NCI-H748 treated with DMSO at 0.1 percent for 48 hours (cell line): ENCODE measurements at places on chromosomes 13 and 19.

GRCh38 chr19:5671600-5671999 lies 8.7 kb downstream of the MICOS13 start:
- no peak for DNase-seq

GRCh38 chr19:5106971-5107370 lies 138.1 kb downstream of the KDM4B start:
- DNase-seq: no peak

- no peak for DNase-seq
Measured at GRCh38 chr13:99346335-99347042, 39.3 kb upstream of the GPR183 start.

DNA sequence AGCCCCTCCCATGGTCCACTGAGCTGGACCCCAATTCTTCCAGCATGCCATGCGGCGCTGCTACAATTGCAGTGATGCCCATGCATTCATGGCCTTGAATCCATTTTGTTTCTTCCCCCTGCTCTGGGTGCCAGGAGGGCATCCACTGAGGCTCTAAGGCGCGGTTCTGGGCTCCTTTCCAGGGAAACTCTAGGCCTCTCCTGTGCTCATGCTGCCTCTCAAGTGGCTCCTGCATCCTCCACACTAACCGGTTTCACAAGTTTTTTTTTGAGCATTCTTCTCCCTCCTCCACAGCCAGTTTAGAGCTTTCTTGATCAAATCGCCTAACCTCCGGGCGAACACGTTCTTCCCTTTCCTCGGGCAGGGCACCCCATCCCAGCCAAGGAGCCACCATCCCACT lies 69.1 kb upstream of the FLT1 start:
- no peak for DNase-seq

- no peak for DNase-seq
Measured at GRCh38 chr13:66036636-66037035, 1193.5 kb downstream of the PCDH9 start.

DNA sequence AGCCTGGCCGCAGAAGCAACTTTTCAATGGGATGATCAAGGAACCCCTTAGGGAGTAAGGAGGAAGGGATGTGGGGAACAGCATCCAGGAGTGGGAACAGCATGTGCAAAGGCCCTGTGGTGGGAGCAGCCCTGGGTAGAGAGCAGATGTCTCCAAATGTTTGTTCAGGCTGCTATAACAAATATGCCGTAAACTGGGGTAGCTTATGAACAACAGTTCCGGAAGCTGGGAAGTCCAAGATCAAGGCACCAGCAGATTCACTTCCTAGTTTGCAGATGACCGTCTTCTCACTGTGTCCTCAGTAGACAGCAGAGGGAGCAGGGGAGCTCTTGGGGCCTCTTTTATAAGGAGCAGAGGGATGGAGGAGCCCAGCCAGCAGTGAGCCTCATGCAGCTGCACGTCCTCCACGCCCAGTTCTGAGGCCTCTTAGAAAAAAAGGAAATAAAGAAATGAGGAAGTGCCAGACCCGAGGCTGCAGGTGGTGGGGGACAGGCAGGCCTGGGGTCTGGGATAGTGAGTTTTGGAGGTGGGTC lies 4.2 kb upstream of the LRRC25 start:
- DNase-seq: no peak

DNA sequence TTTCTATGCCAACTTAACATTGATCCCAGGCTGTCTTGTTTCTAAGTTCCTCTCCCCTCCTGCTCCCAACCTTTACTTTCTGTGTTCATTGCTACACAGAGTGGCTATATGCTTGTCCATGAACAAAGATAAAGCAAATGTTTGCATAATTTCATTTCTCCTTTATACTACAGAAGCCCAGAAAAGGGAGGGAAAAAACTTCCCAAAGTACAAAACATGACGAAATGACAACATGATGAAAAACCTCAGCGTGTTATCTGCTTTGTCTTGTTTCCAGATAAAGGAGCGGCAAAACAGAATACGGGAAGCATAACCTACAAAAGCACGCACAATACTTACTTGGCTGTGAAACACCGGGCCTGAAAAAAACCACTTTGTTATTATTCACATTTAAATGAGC lies 336.8 kb downstream of the DNAJC15 start:
- DNase-seq: no peak

GRCh38 chr19:3798137-3798536 lies 12.0 kb upstream of the MATK start:
- no peak for DNase-seq

DNA sequence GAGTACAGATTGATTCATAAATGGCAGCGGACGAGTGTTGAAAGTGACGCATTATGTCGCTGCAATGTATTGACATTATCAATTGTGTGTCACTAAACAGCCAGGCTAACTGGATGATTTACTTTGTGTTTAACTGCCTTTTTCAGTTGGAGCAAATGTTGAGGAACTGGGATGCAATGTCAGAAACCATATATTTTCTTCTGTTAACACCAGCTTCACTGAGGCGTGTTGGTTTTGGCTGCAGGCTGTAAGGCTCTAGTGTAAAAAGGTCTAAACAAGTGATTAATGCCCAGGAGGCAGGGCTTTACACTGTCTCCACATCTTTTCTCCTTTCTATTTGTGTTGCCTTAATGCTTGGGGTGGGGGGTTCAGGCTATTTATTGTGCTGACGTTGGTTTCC lies 80.1 kb downstream of the GGACT start:
- peak; percentile 97 for DNase-seq

DNA sequence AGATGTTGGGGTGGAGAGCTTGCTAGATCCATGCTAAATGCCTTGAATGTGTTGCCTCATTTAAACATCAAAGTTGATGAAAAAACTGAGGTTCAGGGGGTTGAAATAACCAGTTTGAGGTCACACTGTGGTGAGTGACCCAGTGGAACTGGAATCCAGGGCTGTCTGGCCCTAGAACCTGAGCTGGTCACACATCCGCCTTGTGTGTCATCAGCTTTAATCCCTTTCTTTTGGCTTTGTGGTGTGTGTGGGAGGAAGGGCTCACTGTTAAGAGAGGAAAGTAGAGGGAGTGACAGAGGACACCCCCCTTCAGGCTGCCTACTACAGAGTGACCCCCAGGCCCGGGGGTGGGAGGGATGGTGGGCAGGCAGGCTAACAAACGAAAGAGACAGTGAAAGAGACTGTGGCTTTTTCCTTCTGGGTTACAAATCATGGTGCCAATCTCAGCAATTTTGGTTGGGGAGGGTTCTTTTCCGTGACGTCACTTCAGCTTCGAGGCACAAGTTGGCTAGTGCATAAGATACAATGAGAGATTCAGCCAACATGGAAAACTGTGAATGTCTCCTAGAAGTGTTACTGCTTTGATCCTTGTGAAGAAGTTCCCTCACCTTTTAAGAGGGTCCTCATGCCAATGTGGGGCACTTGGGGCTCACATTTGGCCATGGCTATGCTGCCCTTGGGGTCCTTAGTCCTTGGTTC lies 164.9 kb downstream of the DLEU7 start:
- no peak for DNase-seq

DNA sequence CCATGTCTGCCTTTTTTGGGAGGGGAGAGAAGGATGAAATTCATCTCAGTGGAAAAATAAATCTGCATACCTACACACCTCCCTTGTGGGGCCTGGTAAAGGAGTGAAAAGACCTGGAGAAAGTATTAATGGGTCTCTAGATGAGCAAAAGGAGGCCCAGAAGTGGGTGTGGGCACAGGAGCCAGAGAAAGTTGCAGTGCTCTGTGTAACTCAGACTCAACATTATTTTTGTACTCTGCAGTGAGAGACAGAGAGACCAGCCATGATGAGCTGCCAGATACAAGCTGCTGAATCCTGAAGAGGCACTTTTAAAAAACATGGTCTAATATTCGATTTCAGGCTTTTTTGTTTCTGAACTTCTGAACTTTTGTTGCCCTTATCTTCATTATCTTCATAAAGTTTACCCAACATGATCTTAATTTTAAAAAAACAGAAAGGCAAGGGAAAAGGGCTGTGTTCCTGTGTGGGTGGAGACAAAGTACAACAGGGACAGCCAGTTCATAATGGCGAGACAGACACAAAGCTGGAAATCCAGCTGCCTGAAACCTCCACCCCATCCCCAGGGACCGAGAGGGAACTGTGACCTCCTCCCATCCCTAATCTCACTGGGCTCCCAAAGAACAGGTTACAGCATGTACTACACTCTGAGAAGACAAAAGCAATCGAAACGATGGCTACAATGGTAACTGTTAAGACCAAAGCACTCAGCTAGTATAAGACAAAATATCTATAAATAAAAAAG lies 77.2 kb downstream of the KLF12 start:
- no peak for DNase-seq

GRCh38 chr19:17060802-17061201 lies 14.4 kb downstream of the HAUS8 start:
- DNase-seq: no peak

GRCh38 chr19:39923862-39924261 lies 10.6 kb downstream of the FCGBP start:
- no peak for DNase-seq

DNA sequence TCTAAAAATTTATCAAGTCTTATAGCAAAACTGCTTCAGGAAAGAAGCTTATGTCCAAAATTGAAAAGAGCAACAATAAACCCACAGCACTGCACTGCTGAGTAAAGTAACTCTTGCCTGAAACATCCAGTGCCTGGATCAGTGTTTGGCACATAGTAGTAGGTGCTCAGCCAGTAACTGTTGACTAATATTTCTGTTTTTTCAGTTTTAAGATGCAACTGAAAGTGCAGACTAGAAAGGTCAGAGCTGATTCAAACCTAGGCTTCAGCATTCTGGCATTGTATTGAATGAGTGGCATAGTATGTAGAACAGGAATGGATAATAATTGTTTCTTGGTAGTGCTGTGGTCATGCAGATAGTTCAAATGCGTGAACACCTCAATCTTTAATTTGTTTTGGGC lies 67.6 kb downstream of the UBL3 start:
- no peak for DNase-seq

DNA sequence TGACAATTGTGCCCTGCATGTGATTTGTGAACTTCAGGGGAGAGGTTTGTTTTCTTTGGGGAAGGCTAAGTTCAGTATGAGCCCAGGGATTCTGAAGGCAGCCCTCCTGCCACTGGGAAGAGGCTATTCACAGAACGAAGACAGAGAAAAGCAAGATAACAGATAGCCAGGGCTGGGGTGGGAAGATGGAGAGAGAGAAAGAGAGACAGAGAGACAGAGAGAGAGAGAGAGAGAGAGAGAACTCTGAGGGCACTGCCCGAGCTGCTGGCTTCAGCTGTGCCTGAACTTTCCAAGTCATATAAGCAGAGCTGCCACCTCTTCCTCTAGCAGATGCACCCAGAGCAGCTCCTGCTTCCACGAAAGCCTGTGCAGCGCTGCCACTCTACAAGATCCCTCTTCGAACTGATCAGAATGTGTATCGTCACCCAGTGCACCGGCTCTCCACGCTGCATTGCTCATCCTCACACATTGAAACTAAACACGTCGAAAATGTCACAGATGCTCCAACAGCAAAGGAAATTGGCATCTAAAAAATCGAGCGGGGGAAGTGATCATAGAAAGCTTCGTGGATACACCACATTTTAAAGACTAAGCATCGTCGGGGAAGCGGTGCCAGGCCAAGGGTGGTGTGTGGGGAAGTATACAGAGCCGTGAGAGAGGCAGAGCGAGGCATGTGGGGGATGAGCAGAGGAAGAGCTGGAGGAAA lies 81.8 kb upstream of the SIAH3 start:
- no peak for DNase-seq

- DNase-seq: no peak
Measured at GRCh38 chr13:35252536-35253205, 223.8 kb downstream of the MAB21L1 start.

- no peak for DNase-seq
Measured at GRCh38 chr19:3125900-3126524, 9.8 kb upstream of the GNA15 start.

DNA sequence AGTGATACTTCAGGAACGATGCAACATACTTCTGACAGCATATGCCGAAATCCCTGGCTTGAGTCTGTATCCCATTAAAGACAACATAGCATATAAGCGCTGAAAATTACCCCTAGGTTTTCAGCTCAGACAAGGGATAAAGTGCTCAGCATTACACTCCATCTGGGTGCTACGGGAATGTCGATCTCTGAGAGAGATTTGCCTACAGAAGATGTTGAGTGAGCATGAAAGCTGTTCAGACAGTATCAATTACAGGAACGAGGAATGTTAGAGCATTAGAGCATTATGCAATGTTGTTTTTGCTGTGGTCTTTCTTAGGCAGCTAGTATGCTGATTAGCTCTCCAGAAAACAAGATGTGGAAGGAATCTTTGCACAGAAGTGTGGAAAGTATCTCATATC lies 484.5 kb downstream of the LIG4 start:
- no peak for DNase-seq

DNA sequence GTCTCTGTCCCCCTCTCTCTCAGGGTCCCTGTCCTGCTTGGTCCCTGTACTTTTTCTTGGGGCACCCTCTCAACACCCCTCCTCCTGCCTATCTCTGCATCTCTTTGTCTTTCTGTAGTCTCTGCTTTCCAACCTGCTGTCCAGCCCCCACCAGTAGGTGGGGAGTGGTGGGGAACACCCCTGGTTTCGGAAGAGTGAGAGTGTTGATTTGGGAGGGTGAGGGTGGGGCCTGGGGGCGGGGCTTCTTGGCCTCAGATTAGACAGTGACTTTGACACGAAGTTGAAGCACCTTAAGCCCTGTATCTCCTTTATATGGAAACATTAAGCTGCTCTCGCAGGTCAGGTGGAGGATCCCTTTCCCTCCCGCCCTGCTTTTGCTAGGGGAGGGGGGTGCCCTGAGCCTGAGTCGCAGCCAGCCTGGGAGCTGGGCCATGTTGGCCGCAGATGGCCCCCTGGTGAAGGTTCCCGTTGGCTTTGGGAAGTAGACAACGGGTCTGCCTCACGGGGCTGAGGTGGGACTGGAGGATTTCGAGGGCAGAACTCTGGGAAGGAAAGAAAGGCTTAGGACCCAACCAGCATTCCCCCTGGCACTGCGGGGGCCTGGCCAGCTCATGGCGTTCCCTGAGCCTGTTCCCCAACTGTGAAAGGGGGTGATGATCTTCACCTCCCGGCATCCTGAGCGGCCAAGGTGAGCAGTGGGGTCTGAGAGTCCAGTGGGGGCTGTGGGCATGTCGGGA lies at the start of gene KCNJ14:
Gene KCNJ14, plus strand, starts transcription at position 404 of the 737 bp plus-strand sequence. CDS start 6,151 bp downstream, outside the sequence.
- DNase-seq: no peak

DNA sequence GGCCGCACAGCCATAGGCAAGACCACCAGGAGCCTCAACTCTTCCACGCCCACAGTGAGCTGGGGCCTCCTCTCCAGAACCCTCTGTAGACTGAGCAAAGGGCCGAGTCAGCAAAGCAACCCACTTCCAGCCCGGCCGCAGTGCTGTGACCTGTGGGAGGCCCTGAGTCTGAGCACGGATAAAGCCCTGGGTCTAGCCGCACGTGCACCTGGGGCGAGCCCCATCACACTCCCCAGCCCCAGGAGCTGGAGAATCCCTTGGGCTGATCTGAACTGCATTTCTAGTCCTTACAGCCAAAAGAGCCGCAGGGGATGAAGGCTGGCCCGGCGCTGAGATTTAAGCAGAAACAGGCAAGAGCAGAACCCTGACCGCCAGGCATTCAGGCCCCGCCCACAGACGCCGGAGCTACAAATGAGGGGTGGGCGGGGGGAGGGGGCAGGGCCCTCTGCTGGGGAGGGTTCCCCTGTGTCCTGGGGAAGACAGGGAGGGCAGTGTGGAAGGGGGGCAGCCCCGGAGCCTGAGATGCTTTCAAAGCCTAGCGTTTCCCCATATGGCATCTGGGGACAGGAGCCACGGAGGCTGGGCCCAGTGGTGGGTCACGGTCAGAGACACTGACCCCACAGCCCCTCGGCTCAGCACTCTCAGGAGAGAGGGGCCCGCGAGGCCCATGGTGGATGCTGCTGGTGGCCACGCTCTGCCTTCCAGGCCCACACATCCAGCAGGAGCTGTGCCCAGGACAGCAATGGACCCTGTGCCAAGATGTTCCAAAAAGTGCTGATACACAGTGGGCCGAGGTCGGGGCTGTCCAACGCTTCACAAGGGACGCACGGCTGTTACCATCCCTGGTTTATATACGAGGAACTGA lies 4.9 kb downstream of the TMEM259 start:
- DNase-seq: no peak

GRCh38 chr13:28559636-28560259 lies 64.8 kb upstream of the FLT1 start:
- DNase-seq: no peak
